IPS DF 19.7 (cell line): ENCODE measurements at places on chromosomes 6 and 20.

GRCh38 chr20:43159994-43160393 is 29.7 kb downstream of the PTPRT start:
- DNase-seq = no peak

GRCh38 chr6:107495971-107496370 is 6.1 kb downstream of the SOBP start:
- DNase-seq = no peak

DNA sequence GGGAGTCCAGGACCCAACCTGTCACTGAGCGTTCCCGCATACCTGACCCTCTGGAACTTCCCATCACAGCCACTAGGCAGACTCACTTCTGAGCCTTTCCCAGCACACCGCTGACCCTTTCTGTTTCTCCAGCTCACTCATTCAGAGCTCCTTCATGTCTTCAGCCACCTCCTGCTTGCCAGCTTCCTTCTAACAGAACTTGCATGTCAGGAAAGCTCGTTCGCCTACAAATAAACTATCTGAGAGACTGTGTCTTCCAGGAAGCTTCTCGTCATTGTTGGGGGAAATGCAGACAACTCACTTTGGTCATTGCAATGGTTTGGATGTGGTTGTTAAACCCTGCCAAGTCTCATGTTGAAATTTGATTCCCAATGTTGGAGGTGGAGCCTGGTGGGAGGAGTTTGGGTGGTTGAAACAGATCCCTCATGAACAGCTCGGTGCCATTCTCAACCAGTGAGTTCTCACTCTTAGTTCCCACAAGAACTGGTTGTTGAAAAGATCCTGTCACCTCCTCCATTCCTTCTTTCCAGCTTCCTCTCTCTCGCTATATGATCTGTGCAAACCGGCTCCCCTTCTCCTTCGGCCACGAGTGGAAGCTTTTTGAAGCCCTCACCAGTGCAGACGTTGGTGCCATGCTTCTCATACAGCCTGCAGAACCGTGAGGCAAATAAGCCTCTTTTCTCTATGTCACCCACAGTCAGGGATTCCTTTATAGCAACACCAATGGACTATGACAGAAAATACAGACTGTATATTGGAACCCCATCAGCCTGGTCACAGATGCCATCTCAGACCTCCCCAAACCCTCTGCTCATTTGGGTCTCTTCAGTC is 1.4 kb upstream of the MUC21 start:
- peak; percentile 60 for DNase-seq

- DNase-seq = no peak
Observed at GRCh38 chr6:144477856-144478255, 192.7 kb downstream of the UTRN start.

DNA sequence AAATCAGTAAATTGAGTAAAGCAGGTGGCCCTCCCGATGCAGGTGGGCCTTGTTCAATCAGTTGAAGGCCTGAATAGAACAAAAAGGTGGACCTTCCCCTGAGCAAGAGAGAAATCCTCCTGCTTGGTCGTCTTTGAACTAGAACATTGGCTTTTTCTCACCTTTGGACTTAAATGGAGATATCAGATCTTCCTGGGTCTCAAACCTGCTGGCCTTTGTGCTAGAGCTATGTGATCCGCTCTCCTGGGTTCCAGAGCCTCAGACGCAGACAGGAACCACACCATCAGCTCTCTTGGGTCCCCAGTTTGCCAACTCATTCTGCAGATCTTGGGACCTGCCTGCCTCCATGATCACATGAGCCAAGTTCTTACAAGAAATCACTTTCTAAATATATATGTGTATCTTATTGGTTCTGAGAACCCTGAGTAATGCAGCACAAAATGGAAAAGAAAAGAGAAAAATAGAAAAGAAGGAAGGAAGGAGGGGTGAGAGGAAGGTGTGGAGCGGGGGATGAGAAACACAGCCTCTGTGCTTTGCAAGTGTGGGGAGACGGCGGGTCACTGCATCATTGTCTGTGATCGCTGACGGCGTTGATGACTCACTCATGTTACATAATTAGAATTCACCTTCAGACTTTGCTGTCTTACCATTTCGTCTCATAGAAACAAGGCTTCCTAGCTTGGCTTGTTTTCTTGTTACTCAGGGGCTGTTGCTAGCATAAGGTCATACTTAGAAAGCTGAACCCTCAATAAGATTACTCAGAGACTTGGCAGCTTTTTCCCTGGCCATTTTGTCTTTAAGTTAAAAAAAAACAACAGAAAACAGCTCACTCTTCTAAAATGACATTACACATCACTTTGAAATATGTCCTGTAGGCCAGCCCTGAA is 85.7 kb upstream of the NEDD9 start:
- DNase-seq = no peak

GRCh38 chr6:24228681-24229255 is 102.8 kb downstream of the NRSN1 start:
- no peak for DNase-seq

GRCh38 chr6:75849329-75850025 is 100.4 kb downstream of the MYO6 start:
- DNase-seq = no peak

DNA sequence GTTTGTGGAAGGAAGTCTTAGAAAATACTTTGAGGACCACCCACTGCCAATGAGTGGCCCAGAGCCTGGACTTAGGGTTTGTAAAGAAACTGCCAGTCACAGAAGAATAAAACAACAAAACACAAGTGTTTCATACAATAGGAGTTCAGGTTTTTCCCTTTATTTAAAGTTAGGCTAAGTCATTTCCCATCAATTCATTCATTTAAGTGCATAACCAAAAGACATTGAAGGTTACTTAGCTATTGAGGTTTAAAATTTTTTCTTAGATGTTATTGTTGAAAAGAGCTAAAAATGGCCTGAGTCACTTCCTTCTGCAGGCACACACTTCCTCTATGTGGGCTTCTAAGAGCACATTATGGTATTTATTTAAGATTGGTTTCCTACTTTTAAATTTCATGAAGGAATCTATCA is 54.2 kb downstream of the ARMC2 start:
- DNase-seq = no peak

DNA sequence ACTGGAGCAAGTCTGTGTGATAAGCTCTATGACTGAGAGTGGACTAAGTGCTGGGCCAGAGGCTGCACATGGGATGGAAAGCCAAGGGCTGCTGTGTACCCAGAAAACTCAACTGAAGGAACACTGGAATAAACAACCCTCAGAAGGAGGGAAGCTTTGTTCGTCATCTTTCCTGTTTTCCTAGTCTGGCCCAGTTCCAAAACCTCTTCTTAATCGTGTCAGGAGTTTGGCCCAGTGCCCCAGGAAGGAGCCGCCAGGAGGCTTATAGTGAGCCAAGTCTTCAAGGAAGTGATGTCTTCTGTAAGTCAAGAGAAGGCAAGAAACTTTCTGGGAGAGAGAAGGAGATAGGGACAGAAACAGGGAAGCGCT is 23.3 kb upstream of the TOP1 start:
- no peak for DNase-seq

DNA sequence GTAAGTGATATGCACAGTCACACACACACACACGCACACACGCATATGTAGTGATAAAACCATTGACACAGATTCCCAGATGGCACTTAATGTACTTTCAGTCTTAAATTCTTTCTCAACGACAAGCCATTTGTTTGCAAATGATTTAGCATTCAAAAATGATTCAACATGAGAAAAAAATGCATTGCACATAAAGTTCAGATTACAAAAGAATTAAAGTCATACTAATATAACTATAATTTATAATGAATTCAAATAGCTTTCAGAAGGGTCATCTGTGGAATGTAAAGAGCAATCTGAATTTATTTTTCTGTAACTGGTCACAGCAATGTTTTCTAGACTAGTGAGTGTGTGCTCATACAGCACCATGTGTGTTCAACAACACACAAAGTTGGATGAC is 521.6 kb upstream of the ZNF337 start:
- no peak for DNase-seq

DNA sequence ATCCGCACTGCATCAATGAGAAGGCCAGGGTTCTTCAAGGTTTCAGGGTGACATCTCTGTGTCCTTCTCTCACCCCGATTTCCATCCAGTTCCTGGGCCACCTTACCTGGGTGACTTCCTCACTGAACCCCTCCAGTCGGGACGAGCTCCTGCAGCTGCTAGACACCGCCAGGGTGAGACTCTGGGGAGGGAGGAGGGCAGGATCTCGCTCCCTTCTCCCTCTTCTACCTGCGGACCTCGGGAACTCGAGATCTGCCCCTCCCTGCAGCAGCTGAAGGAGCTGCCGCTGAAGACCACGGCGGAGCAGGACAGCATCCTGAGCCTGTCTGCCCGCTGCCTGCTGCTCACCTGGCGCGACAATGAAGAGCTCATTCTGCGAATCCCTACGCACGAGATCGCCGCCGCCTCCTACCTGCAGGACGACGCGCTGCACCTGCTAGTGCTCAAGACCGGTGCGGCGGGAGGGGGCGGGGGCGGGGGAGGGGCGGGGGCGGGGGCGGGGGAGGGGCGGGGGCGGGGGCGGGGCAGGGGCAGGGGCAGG is 7.5 kb downstream of the CCM2L start:
- peak; percentile 89 for DNase-seq

- no peak for DNase-seq
Observed at GRCh38 chr6:18081025-18081668, 41.3 kb downstream of the NHLRC1 start.

DNA sequence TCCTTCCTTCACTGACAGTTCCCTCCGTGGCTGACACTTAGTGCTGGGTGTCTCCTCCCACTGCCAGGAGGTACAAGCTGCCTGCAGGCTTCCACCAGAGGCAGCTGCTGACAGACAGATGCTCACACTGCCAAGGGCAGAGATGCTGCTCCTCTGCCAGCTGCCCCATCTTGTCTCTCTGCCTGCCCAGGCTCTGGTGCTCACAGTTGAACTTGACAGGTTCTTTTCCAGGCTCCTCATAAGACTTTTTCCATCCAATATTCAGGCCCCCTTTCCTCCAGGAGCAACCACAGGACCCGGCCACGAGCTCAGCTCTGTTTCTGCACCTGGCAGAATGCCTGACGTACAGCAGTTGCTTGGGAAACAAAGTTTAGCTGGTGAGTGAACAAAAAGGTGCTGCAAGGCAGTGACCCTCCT is 79.8 kb downstream of the PSMB1 start:
- DNase-seq = no peak

- no peak for DNase-seq
Observed at GRCh38 chr6:109891924-109892323, 86.2 kb upstream of the GPR6 start.
